ENCODE measurements at places on chromosomes 16 and 17.

- no peak for DNase-seq
Measured at GRCh38 chr16:23856251-23856709, 20.5 kb downstream of the PRKCB start.

DNA sequence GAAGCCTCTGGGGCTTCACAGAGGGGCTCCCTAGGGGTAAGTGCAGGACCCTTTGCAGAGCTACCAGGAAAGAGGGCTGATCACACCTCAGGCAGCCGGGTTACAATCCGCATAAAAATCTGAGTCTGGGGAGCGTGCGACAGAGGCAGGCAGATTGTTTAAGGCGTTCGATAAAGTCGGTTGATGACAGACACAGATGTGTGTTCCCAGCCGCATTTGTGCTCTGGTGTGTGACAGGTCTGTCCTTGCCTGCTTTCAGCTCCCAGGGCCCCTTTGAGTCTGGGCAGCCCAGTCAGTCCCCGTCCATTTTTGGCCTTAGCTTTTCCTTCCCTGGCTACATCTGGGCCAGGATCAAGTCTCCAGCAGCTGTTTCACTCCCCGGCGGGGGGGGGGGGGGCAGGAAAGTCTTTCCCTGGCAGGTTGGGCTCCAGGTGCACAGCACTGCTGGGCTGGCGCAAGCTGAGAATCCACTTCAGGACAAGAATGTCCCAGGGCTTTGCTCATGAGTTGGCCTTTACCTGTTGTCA lies 1.3 kb upstream of the ZACN start:
- no peak for DNase-seq

DNA sequence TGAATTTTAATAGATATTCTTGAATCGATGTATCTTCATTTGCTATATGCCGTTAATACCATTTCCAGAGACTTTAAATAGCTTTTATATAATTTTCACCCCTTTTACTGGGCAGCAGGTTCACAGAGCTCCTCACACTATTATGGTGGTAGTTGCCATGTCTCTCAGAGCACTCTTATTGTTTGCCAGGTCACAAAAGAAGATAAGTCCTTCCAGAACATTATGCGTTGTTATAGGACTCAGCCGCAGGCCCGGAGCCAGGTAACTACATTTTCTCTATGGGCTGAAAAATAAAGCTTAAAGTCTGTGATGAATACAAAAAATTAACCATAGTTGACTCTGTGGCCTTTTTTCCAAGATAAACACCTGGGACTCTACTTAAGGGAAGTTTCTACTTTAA lies 24.0 kb downstream of the AKTIP start:
- DNase-seq = no peak

DNA sequence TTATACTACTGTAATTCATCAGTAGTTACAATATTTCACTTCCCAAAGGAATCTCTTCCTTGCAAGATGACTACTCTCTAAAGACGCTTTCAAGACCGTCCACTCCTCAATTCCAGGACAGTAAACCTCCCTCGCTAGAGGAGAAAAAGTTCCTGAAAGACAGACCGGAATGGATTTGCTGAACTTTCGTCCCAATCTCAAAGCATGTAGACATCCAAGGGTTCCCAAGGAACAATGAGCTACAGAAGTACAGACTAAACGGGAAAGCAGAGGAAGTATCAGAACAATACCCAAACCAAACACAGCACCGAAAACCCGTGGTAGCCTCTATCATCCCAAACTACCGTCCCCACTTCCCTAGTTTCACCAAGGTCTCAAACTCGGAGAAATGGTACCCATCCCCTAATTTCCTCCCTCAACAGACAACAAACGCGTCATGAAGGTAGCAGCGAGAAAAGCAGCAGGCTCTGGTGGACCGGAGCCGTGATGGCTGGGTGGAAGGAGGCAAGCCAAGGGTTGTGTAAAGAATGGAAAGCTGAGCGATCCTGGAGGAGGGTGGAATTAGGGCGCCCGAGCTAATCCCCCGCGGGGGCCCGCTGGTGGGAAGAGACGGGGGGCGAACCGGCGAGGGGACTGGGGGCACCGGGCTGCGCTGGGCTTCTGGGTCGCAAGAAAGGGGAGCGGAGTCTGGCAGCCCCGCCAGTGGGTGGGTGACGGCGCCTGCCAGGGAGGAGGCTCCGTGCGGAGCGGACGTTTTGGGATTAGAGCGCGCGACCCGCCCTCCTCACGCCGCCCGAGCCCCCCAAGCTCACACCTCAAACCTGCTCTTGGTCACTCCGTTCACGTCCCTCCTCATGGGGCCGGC lies 647 bp downstream of the FBXL20 start:
- DNase-seq = no peak

GRCh38 chr17:75151930-75152329 lies 2.4 kb downstream of the JPT1 start:
- no peak for DNase-seq

- no peak for DNase-seq
Measured at GRCh38 chr17:79473111-79473875, 137.6 kb downstream of the RBFOX3 start.

DNA sequence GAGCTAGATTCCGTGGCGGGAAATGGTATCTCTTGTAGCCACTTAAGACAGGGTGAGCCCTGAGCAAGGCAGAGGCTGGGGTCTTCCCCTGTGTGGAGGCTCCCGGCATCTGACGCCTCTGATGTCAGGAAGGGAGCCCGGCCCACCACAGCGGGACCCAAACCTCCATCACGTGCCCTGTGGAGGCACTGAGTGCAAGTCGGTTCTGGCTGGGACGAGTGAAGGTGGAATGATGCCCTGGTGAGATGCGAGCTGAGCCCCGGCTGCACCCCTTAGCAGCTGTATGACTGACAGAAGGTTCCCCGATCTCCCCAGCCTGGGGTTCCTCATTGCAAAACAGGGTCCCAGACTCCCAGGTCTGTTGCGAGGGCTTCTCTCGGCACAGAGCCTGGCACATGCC lies 187.4 kb upstream of the TNRC6C start:
- no peak for DNase-seq

DNA sequence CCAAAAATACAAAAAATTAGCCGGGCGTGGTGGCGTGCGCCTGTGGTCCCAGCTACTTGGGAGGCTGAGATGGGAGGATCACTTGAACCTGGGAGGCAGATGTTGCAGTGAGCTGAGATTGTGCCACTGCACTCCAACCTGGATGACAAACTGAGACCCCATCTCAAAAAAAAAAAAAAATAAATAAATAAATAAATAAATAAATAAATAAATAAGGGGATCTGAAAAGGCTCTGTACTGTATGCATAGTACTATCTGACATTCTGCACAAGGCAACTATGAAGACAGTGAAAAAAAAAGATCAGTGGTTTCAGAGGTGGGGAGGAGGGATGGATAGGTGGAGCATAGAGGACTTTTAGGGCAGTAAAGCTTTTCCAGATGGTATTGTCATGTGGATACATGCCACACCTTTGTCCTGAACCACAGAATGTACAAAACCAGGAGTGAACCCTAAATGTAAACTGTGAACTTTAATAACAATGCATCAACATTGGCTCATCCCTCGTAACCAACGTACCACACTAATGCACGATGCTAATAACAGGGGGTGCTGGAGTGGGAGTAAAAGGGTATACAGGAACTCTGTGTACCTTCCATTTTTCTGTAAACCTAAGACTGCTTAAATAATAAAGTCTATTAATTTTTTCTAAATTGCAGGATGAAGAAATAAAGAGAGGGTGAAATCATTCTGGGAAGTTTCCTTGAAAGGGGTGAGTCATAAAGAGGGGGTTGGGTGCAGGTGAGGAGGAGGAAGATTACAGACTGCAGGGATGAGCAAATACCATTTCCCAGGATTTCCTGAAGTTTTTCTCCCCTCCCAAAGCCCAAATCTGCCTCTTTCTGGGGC lies 155.8 kb upstream of the SDK2 start:
- no peak for DNase-seq

DNA sequence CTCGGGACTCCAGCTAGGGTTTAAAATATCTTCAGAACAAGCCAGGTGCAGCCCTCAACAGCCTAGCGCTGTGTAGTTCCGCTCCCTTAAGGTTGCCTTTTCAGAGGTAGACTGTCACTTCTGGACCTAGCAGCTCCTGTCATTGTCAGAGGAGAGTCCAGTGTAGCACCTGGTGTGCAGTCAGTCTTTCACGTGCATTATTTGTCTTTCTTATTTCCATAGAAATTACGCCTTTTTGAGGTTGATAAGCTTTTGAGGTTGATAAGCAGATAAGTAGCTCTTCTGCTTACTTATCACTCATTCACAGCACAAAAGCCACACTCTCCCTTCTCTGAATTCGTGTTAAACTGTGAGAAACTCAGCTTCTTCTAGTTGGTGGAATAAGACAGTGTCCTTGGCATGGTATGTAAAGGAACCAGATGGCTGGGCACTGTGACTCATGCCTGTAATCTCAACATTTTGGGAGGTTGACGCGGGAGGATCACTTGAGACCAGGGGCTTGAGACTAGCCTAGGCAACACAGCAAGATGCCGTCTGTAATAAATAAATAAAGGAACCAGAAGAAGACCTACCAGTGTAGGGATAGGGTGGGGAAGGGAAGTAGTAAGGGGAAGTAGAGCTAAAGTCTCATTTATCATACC lies 10.2 kb downstream of the EEF2K start:
- no peak for DNase-seq

GRCh38 chr16:57540387-57540786 lies 2.1 kb upstream of the ADGRG5 start:
- no peak for DNase-seq

DNA sequence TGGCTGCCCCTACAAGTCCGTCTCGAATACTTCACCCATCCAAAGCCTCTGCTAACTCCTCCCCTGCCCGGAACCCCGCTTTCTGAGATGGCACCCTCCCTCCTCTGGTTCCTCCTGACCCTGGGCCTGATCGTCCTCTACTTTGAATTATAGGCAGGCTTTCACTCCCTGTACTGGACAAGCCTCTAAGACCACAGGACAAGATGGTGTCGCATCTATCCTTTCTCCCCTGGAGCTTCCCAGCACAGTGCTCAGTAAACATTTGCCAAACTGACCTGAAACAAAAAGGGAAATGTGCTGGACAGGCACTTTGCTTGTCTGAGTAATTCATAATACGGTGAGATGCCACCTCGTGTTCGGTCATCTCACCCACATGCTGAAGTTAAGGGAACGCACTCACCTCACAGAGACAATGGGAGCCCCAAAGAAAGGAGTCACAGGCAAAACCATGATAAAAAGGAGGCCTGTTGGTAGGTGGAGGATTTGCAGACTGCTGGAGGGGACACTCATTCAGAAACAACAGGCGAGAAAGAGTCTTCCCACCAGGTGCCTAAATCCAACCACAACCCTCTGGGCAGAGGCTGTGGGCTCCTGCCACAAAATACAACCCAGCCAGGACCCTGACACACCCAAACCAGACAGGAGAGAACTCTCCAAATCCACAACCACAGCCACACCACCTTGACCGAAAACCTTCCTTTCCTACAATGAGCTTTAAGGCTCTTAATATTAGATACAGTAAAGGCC lies 28.2 kb downstream of the SNN start:
- no peak for DNase-seq

Measured in activated naive CD8-positive, alpha-beta T cell treated with anti-CD3 and anti-CD28 coated beads, Interleukin-2, amount 50 U/mL, for 16 hours (primary cell).